ENCODE measurements at places on chromosomes 16 and 17.

DNA sequence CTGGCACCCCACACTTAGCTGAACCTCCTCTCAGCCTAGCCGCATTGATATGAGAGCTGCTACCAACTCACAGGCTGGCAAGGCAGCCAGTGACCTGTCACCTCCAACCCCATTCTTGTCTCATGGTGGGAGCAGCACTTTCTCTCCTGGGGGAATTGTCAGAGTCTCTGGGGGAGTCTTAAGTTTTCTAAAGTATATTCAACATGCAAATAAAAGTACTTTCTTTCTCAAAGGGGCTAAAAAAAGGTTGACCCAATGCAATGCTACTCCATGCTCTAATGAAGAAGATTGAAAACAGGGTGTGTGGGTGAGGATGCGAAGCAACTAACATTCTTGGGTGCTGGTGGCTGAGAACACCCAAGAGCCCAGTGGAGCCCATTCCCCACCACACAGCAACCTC, 53.1 kb upstream of the SREBF1 start:
- DNase-seq, result no peak

DNA sequence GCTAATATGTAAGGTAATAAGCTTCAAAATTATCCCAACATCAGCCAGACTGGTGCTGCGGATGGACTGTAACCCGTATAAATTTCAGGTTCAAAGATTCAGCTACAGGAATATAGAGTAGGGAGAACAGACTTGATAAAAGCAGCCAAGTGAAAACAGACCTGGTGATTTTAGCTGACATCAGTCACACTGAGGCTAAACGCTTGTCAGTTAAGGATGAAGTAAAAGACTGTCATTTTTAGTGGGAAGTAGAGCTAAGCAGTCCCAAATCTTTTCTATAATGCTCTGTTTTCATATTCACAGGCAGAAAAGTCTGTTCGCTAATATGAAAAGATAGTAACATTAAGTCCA, 35.4 kb downstream of the CMTM4 start:
- no peak for DNase-seq

GRCh38 chr16:12214509-12214908, 238.0 kb downstream of the SNX29 start:
- no peak for DNase-seq

GRCh38 chr16:2487903-2488531, 13.1 kb downstream of the TBC1D24 start:
- no peak for DNase-seq

GRCh38 chr17:77126519-77126918, 14.2 kb upstream of the SEC14L1 start:
- no peak for DNase-seq
